Endothelial cell of coronary artery (primary cell): ENCODE measurements at places on chromosomes 1 and 21. TPM values are rescaled to one million over a fixed set of nuclear protein-coding genes. Genes with fewer than 3 reads are reported as not detected.

The GNG4 gene
- total RNA-seq = not detected in 2 replicates

The BSND gene
- total RNA-seq = not detected in 2 replicates

The SIM2 gene
- under 0.01 TPM in 1 of 2 replicates, not detected in the other for total RNA-seq

The SPATA1 gene
- total RNA-seq = 0.45 and 1.0 TPM in 2 replicates

The SPATA45 gene
- not detected in 2 replicates for total RNA-seq

The PTCH2 gene
- under 0.01 and 0.18 TPM in 2 replicates for total RNA-seq

The TEDDM1 gene
- not detected in 2 replicates for total RNA-seq

The FMN2 gene
- 0.28 TPM in 1 of 2 replicates, not detected in the other for total RNA-seq

The CALML6 gene
- not detected in 2 replicates for total RNA-seq

The ZBTB7B gene
- total RNA-seq = 10.1 and 15.6 TPM in 2 replicates
